ENCODE measurements at places on chromosomes 7 and 10.
A peak's percentile ranks its signal among the peaks of the same experiment; 100 is the strongest.

GRCh38 chr10:3248526-3249306 lies 76.1 kb upstream of the PITRM1 start:
- DNase-seq: peak; percentile 95

- DNase-seq: no peak
Observed at GRCh38 chr7:142773230-142773629, 2.5 kb downstream of the PRSS2 start.

- no peak for DNase-seq
Observed at GRCh38 chr10:114195079-114195478, 15.9 kb downstream of the TDRD1 start.

DNA sequence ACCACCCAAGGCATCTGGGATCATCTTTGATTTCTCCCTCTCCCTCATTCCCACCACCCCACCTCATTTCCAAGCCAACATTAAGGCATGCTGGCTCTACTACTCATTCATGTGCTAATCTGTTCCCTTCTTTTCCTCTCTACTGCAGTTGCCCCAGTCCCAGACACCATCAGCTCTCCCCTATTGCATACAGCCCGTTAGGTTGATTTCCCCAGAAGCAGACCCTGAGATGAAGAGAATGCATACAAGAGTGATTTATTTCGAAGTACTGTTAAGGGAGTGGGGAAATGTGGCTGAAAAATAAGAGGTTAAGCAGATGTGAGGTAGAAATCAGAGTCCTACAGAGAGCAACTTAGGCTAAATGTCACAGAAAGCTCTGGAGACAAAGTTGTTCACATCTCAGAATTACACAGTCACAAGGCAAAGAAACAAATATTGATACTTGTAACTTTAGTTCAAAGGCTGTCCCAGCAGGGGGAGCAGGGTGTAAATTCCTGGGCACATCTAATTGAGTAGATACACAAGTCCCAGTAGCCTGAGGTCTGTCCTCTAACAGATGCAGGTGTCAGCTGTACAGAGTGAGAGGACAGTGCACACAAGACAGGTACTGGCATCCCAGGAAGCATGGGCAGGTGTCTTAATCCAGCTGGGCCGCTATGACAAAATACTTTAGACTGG lies 20.9 kb downstream of the AKR1D1 start:
- DNase-seq: peak; percentile 2

DNA sequence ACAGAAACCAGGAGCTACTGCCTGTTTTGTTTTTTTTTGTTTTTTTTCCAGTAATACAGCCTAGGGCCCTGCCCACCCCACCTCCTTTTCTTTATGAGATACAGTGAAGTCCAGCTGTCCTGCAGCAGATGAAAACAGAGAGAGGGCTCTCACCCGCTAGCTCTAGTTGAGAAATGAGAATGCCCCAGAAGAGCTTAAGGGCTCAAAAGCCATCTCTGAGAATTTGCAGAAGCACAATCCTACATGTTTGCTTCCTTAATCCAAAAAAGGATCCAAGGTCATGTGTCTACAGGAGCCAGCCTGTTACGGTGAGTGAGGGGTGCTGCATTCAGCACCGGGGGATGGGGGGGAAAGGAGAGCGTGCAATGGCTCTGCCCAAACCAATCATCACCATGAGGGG lies 122.7 kb downstream of the KCNMA1 start:
- no peak for DNase-seq
